Caki2 (cell line): ENCODE measurements at places on chromosomes 12 and 14.

GRCh38 chr12:82696543-82696942 lies 9.8 kb downstream of the TMTC2 start:
- DNase-seq: no peak

DNA sequence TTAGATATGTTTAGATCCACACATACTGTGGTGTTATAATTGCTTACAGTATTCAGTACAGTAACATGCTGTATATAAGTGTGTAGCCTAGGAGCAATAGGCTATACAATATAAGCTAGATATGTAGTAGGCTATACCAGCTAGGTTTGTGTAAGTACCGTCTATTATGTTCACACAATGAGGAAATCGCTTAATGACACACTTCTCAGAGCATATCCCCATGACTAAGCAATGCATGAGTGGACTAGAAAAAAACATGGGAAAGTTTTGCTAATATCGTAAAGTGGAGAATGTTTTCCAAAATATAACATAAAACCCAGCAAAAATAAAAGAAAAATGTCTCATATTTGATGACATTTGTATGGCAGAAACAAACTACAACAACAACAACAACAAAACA lies 27.3 kb downstream of the AKAP3 start:
- DNase-seq: no peak

GRCh38 chr14:54638135-54638446 lies 71.2 kb downstream of the SAMD4A start:
- DNase-seq: no peak

DNA sequence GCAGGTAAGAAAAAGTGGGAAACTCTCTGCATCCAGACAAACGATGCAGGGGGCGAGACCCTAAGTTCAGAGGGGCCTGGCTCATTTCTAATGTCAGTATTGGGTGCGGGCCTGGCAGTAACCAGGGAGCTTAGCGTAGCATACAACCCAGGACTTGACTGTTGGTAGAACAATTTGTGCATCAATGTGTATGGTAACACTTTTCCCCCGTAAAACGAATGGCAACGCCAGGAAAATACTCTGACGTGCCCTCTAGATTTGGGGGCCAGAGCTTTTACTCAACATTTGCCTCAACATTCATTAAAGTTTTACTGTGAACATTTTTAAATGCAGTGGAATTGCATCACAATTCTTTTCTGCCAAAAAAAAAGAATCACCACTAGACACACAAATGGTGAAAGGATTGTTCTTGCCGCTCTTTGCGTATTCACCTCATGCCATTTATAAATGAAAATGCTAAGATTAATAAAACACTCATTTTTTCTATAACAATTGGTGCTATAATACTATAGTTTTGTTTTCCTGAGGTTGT lies 867 bp downstream of the RHOJ start:
- DNase-seq: no peak
